ENCODE measurements at places on chromosomes 4 and X.

GRCh38 chrX:21816136-21816535 lies 23.3 kb upstream of the MBTPS2 start:
- no peak for DNase-seq

DNA sequence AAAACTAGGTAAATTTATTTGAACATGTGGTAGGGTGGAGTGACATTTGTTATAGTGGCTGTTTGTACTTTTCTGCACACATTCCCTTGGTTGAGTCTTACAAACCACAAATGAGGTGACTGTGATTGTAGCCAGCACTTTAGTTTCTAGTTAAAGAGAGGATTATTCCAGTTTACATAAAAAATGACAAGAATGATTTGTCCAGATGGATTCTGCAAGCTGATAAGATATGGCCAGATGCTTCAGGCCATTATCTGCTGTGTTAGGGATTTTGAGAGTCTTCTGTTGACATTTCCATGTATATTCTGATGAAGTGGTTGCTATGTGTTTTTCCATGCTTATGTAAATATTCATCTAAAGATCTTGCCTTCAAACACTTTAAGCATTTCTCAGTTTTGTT lies 31.0 kb upstream of the PDE5A start:
- DNase-seq: no peak

GRCh38 chr4:10334506-10335028 lies 122.7 kb downstream of the ZNF518B start:
- DNase-seq: no peak

DNA sequence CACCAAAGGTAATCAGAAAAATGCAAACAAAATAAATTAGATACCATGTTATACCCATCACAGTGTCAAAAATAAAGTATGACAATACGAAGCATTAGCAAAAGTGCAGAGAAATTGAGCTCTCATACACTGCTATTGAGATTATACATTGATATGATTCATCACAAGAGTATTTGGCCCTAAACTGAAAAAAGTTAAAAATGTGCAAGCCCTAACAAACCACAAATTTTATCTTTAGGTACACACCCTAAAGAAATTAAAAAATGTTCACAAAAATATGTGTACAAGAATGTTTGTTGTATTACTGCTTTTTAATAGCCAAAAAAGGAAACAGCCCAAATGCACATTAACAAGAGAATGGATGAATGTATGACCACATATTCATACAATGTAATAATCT lies 137.9 kb upstream of the MAGEA10 start:
- DNase-seq: no peak

GRCh38 chr4:53366301-53366716 lies 448 bp upstream of the SCFD2 start:
- no peak for DNase-seq

Data from H54 (cell line).